Effector memory CD4-positive, alpha-beta T cell (primary cell): ENCODE measurements at places on chromosomes 1 and 21.

DNA sequence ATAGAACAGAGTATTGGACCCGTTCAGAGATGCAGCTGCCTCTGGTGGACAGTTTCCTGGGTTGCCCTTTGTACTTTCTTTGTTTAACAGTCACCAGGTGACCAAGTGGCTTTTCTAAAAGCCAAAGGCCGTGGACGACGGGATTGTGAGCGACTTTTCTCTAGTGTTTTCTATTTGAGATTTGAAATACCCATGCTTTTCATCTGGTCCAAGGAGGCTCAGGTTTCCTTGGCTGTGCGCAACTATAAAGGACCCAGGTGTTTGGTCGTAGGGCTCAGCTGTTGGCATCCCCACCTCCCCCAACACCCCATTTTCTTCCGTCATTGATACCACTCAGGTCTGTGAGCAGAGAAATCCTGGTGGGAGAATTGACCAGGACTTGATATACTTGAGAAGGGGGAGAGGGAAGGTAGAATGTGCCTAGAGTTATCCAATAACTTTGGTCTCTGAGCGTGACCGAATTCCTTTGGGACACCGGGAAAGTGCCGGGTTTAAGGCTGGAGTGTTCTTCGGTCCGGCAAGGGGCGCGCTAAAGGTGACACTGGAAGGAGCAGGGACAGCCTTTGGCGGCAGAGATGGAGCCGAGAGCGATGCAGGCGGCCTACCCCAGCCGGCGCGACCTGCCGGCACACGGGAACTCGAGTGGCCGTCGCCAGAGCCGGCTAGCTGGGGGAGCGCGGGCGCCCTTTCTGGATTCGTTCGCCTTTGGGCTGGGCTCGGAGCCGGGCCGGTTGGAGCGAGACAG, 83.4 kb upstream of the BMP8A start:
- no peaks in the 10 kb centered on the region for H3K36me3 ChIP-seq
- H3K27ac ChIP-seq: peak overlapping the region; percentile 51
- H3K4me1 ChIP-seq: peaks cover 17% of the 10 kb centered on the region
- no peaks in the 10 kb centered on the region for H3K27me3 ChIP-seq

- no peak for DNase-seq
- H3K4me1 ChIP-seq: no peaks in the 10 kb centered on the region
- H3K27me3 ChIP-seq: no peaks in the 10 kb centered on the region
Observed at GRCh38 chr21:45387506-45387905, 17.5 kb upstream of the COL18A1 start.

GRCh38 chr1:55055951-55056631, 16.7 kb downstream of the PCSK9 start:
- H3K4me1 ChIP-seq: no peaks in the 10 kb centered on the region
- no peaks in the 10 kb centered on the region for H3K27me3 ChIP-seq
- H3K4me3 ChIP-seq: no peak overlapping the region
- no peak for DNase-seq

DNA sequence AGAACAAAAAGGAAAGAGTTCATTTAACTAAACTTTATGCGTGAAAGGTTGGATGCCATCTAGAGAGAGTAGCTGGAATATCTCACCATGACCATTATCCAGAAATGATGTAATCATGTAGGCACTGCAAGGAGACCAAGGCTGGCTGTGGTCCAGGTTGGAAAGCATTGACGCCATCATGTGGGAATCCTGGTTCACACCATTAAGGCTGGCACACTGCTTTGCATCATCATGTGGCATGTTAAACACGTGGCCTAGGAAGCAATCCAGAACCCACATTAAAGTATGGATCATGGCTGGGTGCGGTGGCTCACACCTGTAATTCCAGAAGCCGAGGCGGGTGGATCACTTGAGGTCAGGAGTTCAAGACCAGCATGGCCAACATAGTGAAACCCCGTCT, 4.3 kb downstream of the ADAMTS1 start:
- no peak for DNase-seq
- no peak overlapping the region for H3K4me3 ChIP-seq
- H3K4me1 ChIP-seq: peaks cover 10% of the 10 kb centered on the region

DNA sequence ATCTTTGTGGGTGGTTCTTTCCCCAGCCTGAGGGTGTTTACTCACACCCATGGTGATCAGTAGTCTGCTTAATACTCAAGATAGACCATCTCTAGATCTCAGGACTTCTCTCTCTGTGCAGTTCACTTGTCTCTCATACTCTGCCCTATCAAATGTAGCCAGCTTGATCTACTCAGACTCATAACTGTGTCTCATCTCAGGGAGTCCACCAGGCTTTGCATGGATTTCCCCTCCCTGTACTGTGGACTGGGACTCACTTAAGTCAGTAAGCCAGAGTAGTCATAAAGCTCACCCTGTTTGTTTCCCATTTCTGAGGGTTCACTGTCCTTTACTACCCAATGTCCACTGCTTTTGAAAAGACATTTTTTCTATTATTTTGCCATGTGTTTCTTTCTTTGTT, 41.8 kb downstream of the LYPLAL1 start:
- no peaks in the 10 kb centered on the region for H3K36me3 ChIP-seq
- no peaks in the 10 kb centered on the region for H3K27me3 ChIP-seq
- H3K4me1 ChIP-seq: no peaks in the 10 kb centered on the region
- no peak overlapping the region for H3K27ac ChIP-seq
- H3K4me3 ChIP-seq: no peak overlapping the region

DNA sequence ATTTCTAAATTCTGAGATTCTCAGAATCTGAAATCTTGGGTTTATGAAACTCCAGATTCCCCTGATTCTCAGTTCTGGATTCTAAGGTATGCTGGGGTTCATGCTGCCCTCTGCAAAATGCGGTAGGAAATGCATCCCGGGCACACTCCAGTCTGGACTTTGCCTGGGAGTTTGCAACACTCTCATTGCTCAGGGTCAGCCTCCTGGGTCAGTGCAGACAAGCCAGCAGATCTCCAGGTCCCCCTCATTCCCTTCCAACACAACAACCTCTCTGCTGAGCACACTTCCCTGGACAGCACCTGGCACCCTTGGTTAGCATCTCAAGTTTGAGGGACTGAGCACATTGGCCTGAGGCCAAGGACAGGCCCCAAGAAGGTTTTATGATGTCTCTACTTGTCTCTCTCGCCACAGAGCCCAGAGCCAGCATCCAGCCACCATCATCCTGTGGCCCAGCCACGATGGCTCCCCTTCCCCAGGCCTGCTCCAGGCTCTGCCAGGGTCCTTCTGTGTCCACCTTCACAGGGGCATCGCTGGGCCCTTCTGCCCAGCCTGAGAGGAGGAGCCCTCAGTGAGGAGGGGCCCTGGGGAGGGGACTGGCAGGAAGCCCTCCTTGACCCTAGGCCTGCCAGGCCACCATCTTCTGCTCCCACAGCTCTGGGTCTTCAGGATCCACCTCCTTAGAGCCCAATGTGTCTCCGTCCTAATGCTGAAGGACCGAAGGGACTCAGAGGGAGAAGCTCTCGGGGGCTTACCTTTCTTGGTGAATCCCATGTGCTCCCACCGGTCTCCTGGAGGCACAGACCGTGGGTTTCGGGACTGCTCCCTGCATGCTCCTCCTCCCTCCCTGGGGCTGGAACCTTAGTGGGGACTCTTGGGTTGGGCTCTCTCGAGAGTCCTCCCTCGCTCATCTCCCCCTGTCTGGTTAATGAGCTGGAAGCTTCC, 550.7 kb downstream of the PTPRU start:
- no peaks in the 10 kb centered on the region for H3K27me3 ChIP-seq
- H3K36me3 ChIP-seq: no peaks in the 10 kb centered on the region
- no peak for DNase-seq
- no peak overlapping the region for H3K4me3 ChIP-seq
- no peak overlapping the region for H3K27ac ChIP-seq

DNA sequence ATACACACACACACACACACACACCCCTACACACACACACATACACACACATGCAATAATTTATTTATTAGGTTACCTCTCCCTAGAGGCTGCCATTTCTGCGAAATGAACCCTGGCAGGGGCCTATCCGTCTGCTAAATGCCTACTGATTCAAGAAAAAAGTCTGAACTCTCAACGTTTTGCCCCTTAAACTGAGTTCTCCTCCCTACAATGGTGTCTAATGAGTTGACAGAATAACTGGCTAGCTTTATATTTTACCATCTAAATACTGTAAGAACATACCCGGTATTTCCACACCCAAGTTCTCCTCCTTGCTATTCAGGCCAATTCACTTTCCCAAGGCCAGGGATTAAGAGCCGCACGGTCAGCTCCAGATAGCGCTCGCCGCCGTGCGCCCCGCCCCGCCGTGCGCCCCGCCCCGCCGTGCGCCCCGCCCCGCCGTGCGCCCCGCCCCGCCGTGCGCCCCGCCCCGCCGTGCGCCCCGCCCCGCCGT, 339 bp upstream of the RNPC3 start:
- H3K36me3 ChIP-seq: no peaks in the 10 kb centered on the region
- no peaks in the 10 kb centered on the region for H3K27me3 ChIP-seq
- H3K4me3 ChIP-seq: peak overlapping the region; percentile 53
- peaks cover 14% of the 10 kb centered on the region for H3K4me1 ChIP-seq
- peak; percentile 1 for DNase-seq

GRCh38 chr1:65946376-65946775, 153.7 kb downstream of the PDE4B start:
- no peak overlapping the region for H3K4me3 ChIP-seq

DNA sequence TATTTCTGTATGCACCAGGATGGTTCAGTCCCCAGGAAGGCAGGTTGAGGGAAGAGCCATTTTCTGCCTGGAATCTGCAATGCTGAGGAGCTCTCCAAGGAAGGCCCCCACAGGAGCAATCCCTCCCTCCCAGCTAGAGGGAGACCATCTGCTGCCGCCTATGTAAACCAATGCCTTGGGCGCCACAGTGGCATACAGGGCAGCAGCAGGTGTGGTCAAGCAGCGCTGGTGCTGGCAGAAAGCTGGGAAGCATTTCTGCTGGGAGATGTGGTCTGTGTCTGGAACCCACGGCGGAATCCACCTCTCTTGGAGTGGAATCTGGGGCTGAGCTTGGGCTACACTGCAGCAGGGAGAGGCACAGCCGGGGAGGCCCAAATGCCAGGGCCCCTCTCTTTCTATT, 283.3 kb downstream of the RRAGC start:
- H3K4me3 ChIP-seq: no peak overlapping the region
- DNase-seq: no peak
- H3K36me3 ChIP-seq: no peaks in the 10 kb centered on the region
- H3K4me1 ChIP-seq: peaks cover 3% of the 10 kb centered on the region

GRCh38 chr1:97270508-97271307, 549.1 kb downstream of the PTBP2 start:
- H3K27ac ChIP-seq: no peak overlapping the region
- no peaks in the 10 kb centered on the region for H3K36me3 ChIP-seq
- no peaks in the 10 kb centered on the region for H3K4me1 ChIP-seq
- H3K4me3 ChIP-seq: no peak overlapping the region

GRCh38 chr1:164609089-164609488, 50.1 kb downstream of the PBX1 start:
- no peak for DNase-seq
- H3K27ac ChIP-seq: no peak overlapping the region
- no peaks in the 10 kb centered on the region for H3K27me3 ChIP-seq

GRCh38 chr1:28954126-28954726, 39.9 kb downstream of the EPB41 start:
- no peaks in the 10 kb centered on the region for H3K27me3 ChIP-seq
- peaks cover 3% of the 10 kb centered on the region for H3K4me1 ChIP-seq
- no peak overlapping the region for H3K4me3 ChIP-seq
- DNase-seq: no peak
- no peaks in the 10 kb centered on the region for H3K36me3 ChIP-seq
- no peak overlapping the region for H3K27ac ChIP-seq

- H3K4me1 ChIP-seq: no peaks in the 10 kb centered on the region
- no peak overlapping the region for H3K27ac ChIP-seq
- no peak for DNase-seq
- H3K27me3 ChIP-seq: no peaks in the 10 kb centered on the region
- no peaks in the 10 kb centered on the region for H3K36me3 ChIP-seq
Observed at GRCh38 chr1:11571906-11572616, 82.2 kb downstream of the FBXO2 start.

GRCh38 chr1:95095833-95096217, 21.3 kb upstream of the TLCD4 start:
- DNase-seq: no peak
- H3K36me3 ChIP-seq: no peaks in the 10 kb centered on the region
- no peaks in the 10 kb centered on the region for H3K4me1 ChIP-seq
- no peak overlapping the region for H3K4me3 ChIP-seq
- H3K27ac ChIP-seq: no peak overlapping the region
- no peaks in the 10 kb centered on the region for H3K27me3 ChIP-seq

- no peak overlapping the region for H3K4me3 ChIP-seq
- no peak for DNase-seq
- no peaks in the 10 kb centered on the region for H3K27me3 ChIP-seq
Observed at GRCh38 chr1:81111818-81112217, 688.9 kb upstream of the ADGRL2 start.
